ENCODE measurements at places on chromosomes 1 and 21.

DNA sequence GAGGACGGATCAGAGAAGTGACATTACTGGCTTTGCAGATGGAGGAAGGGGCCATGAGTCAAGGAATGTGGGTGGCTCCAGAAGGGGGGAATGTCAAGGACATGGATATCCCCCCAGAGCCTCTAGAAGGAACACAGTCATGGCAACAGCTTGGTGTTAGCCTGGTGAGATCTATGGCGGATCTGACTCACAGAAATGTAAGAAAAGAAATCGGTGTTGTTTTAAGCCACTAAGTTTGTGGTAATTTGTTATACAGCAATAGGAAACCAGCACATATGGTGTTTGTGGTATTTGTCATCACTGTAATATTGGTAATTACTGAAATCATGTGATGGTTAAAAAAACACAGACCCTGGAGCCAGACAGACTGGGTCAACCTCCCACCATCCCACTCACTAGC lies 236.2 kb downstream of the SETD4 start:
- no peak for DNase-seq

DNA sequence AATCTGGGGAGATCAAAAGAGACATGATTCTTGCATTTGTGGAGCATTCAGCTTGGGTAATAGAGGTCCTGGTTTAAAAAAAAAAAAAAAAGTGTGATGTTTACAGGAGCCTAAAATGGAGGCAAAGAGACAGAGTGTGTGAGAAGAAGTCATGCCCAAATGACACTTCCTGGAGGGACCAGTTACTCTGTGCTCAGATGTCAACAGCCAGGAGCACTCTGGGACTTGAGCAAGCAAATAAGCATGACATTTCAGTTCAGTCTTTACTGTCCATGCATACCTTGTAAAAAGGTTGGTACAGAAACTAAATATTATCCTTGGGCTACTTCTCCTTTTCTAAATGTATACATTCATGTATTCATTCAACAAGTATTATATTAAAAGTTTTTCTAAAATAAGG lies 25.2 kb upstream of the ADGRL2 start:
- no peak for DNase-seq

DNA sequence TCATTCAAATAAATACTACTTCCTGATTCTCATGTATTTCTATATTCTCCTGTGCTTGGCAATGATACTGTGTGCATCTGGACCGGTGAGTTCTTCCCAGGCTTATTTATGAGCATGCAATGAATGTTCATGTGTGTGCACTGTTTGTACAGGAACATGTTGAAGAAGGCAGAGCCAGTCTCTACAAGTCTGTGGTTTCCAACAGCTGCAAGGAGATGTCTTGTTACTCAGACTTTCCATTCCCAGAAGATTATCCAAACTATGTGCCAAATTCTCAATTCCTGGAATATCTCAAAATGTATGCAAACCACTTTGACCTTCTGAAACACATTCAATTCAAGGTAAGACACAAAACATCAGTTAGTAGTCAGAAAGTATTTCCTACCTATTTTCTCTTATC lies 19.1 kb downstream of the FMO1 start:
- no peak for DNase-seq

DNA sequence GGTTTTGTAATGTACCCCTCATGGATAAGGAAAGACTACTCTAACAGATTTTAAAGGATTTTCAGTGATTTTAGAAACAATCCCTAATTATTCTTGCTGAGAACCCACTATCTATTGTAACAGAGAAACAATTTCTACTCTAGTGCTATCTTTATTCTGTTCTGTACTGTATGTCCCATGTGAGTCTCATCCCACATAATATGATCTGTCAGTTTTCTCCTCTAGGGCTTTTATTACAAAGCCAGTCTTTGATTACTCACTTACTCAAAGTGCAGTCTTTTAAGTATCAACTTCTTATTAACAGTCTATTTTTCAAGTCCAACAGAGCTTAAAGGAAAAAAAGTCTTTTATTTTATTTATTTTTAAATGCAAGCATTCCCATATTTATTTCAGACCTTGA lies 54.8 kb downstream of the CTH start:
- no peak for DNase-seq

GRCh38 chr1:173549813-173550212 lies 53.1 kb downstream of the SLC9C2 start:
- DNase-seq = no peak

DNA sequence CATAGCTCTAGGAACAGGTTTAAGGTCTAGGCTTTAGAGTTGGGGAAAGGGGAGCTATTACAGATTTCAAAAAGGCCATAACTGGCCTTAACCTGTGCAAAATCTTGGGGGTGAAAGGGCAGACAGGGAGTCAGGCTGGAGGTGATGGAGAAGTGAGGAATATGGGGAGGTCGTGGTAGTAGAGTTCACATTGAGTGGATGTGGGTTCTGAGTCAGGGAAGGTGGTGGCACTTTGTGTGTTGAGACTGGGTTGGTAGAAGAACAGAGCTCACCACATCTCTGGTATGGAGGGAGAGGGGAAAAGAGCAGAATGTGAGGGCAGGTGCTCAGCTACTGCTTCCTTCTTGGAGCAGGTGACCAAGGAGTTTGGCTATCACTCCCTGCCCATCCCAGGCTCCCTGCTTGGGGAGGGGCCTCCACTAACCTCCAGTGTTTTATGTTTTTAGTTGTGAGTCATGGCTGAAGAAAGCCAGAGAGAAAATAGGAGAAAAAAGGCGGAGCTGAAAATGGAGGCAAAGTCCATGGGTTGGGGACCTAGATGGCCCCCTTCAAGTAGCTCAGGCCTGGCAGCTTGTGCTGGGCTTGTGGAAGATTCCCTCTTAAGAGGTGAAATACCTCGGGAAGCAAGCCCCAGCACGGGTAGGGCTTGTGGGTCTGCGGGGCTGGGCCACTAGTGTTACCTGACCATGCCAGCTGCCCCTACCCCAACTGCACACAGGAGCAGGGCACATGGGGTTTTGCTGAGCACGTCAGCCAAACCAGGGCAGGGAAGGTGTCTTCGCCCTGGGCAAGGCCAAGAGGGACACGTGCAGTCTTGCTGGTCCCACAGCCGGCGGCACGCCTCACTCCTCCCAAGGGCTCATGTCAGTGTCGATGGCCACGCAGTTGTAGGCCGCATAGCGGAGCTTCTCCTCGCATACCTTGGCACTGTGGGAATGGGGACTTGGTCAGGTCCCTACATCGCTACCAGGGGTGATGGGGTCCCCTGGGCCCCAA lies 8.2 kb downstream of the HECTD3 start:
- DNase-seq = no peak

DNA sequence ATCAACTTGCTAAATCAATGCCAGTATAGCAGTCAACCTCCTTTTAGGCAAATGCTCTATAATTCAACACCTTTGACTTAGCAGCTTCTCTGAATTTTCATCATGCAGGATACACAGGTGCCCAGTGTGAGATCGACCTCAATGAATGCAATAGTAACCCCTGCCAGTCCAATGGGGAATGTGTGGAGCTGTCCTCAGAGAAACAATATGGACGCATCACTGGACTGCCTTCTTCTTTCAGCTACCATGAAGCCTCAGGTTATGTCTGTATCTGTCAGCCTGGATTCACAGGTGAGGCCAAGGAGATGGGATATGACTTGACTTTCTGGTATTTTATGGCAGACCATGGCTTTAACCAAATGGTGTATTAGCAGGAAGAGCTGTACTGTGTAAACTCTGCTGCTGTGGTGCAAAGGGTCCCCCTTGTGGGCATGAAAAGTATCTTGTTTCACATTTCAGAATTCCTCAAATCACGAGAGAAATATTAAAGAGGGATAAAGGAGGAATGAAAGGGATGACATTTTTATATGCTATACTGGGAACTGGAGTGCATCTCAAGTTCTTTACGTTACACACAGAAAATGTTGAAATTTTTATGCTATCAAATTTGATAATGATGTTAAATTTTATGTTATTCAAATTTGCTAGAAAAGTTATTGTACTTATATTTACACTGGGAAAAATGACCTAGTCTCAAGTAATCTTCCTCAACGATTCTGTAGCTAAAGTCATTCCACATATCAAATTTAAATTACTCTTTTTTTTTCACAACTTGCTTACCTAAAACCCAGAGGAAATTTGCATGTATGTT lies 88.9 kb downstream of the CRB1 start:
- peak; percentile 69 for DNase-seq

GRCh38 chr21:42923553-42924432 lies 1.6 kb downstream of the ERVH48-1 start:
- DNase-seq = peak; percentile 85

DNA sequence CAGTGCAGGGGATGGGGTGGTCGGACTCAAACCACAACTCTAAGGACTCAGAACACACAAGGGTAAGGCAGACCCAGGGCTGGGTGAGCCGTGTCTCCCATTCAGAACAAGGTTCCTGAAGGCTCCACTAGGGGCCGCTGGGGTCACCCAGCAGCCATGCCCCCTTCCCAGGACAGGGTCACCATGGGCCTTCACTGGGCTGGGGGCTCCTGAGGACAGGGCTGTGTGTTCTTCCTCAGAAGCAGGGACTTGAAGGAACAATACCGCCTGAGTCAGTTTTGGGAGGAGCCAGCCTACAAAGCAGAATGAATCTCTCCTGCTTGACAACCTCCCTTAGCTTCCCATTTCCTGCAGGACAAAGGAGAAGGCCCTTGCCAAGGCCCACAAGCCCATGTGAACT lies 15.4 kb downstream of the RIMS3 start:
- no peak for DNase-seq

GRCh38 chr21:34129039-34129891 lies 55.9 kb downstream of the MRPS6 start:
- DNase-seq = peak; percentile 21

DNA sequence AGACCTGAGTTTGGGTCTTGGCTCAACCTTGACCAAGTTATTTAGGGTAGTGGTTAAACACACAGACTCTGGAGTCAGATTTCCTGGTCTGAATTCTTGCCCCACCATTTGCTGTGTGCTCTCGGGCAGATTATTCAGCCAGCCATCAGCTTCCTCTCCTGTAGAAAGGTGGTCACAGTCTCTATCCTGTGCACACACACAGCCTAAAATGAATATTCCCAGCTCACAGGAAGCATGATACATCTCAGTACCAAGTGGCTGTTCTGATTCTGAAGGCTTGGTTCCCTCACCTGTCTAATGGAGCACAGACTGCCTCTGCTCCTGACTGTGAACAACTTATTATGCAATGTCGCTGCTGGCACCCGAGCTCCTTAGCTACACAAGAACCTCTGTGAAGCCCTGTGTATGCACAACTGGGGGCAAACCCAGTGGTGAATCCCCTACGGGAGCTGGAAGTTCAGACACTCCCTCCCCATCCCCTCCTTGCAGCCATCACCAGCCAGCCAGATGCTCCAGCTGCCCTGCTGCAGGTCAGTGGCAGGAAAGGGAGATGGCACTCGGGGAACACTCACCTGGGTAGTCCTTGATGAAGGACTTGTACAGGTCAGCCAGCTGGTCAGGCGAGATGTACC lies 13.7 kb downstream of the ENO1 start:
- DNase-seq = no peak
